CD4-positive, CD25-positive, alpha-beta regulatory T cell (primary cell): ENCODE measurements at places on chromosomes 2 and 18.
A peak's percentile ranks its signal among the peaks of the same experiment; 100 is the strongest.

DNA sequence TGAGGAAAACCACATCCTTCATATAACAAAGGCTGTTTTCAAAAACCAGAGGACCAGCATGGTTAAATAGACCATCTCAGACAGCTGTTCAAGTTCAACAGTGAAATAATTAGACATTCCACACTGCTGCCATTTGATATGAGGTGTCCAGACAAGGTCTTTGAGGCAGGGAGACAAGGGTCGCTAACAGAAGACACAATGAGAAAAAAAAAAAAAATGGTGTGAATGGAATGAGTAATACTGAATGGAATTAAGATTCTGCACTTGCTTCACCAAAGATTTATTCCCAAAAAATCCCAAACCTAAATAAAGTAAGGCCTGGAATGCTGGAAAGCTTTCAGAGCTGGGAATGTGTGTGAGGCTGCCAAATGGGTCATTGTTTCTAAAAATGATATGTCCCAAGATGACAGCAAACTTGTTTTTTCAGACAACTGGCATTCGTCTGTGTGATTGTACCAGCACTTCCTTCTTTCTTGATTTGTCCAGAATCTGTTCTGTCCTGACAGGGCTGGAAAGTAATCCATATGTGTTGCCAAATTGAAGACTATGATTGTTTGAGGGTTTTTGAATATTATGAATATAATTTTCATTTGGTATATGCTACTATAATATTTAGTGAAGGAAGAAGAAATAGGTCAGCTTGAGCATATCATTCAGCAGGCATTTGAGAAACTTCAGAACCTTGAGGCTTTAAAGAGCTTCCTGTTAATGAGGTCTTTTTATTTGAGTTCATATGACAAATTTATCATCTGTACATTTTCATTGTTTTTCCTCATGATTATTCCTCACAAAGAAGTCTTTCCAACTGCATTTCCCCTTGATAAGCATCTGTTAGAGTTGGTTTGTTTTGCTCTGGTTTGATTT, 85.2 kb upstream of the ITGA4 start:
- DNase-seq, result peak; percentile 24

- DNase-seq, result no peak
These were observed 93.6 kb downstream of the XRCC5 start for GRCh38 chr2:216202626-216203250.

GRCh38 chr18:28095631-28096030, 81.3 kb downstream of the CDH2 start:
- no peak for DNase-seq

DNA sequence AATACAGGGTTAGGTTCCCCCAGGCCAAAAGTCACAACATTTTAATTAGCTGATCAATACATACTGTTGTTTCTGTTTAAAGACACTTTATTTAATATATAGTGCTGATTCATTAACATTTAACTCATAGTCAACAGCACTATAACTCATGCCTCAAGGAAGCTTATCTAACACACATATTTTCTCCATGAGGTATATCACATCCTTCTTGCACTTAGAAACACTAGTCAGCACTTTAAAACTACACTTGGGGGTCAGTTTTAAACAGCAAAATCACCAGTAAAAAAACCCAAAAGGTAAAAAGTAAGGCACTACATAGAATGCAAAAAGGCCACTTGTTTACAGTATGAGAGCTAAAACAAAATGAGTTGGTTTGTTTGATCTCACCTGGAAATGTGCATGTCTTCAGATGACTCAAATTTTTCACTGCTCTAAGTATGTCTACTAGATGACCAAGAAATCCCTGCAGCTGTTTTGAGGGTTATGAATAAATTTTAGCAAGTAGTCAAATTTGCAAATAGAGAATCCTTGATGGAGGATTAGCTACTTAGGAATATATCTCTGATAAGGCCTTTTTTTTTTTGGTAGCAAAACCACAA, 54.1 kb upstream of the EPB41L5 start:
- no peak for DNase-seq

- no peak for DNase-seq
These were observed 4.0 kb downstream of the TMEM200C start for GRCh38 chr18:5891184-5891853.

DNA sequence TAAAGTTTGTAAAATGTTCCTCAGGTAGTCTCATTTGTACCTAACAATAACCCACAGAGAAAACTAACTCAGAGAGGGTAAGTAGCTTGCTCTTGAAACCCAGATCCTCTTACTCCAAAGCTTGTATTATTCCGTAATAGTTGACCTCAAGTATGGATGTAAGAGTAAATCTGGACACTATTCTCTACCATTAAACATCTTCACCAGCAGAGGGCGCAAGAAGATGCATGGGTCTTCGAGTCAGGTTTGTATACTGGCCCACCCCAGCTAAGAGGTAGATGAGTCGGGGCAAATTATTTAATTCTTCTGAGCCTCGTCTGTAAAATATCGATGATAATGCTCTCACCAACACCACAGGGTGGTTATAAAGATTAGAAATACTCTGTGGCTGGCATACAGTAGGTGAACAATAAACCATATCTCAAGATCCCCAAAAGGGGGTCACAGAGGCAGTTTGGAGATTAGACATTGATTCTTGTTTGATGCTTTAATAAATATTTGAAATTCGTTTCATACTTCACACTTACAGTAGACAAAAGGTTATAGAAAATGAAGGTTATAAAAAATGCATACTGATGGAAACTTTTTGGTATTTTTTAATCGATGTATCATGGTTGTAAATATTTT, 3.5 kb upstream of the CABLES1 start:
- peak; percentile 66 for DNase-seq

- DNase-seq, result no peak
These were observed 42.7 kb downstream of the ZFP36L2 start for GRCh38 chr2:43183743-43184142.

DNA sequence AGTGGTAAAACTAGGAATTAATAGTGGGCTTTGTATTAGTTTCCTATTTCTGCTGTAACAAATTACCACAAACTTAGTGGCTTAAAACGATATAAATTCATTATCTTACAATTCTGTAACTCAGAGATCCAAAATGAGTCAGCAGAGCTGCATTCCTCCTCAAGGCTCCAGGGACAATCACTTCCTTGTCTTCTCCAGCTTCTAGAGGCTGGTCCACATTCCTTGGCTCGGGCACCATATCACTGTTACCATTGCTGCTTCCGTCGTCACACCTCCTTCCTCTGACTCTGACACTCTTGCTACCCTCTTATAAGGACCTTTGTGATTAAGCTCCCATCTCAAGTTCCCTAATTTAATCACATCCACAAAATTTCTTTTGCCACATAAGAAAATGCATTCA, 567.8 kb upstream of the KLHL29 start:
- DNase-seq, result no peak

GRCh38 chr2:9525266-9525665, 30.4 kb downstream of the ADAM17 start:
- no peak for DNase-seq

- no peak for DNase-seq
These were observed 67.5 kb downstream of the MYOM1 start for GRCh38 chr18:3152294-3152693.

DNA sequence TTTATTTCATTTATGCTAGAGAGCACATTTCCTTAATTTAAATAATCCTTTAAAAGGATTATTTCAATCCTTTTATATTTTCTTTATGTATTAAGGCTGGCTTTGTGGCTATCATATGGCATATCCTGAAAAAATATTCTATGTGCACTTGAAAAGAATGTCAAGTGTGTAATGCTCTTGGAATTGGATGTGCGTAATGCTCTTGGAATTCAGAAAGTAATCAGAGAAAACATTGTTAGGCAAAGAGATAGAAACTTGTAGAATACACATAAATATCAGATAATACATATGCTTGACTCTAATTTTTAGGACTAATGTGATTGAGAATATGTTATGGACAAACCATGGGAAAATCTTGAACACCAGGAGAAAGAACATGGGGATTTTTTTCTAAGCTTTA, 197.5 kb upstream of the COL3A1 start:
- no peak for DNase-seq

DNA sequence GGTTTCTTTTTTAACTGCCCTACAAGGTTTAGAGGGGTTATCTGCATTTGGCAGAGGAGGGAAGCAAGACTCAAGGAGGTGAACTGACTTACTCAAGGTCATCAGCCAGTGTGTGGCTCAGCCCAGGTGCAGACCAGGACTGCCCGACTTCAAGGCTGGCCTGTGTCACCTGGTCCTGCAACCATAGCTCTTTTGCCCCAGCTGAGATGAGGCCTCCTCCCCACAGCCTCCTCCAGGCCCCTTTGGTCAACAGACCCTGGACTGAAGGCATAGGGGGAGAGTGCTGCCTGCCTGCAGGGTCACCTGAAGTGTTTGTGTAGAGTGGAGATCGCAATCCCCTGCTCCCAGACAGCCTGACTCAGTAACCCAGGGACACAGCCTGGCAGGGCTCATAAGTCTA, 168.5 kb upstream of the GLI2 start:
- no peak for DNase-seq

DNA sequence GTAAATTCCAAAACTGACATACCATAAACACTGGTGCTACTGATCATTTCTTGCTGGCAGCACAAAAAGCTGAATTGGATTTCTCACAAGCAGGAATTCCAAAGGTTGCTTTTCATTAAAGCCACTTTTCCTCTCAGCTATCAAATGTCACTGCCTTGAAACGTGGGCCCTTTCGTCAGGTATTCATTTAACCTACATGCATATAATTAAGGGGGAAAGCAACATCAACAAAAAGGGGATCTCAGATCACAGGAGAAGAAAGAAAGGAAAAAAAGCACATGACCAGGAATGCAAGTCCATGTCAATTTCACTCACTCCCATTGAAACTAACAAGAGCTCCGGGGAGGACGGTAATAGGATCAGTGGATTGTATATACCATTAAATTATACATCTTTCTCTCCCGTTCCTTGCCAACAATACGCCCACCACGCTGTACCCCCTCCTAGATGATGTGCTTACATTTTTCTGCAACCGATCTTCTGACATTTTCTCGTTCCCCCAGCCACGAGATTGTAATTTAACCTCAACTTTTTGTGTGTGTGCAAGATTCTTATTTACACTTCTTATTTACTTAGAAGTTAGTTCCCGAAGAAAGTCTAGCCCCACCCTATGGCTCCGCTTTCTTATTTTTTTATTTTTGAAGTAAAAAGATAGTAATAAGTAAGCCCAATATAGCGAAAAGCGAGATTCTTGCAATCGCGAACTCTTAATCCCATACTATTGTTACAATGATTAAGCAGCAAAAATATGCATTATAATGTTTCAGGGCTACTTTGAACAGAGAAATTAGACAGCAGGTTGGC, 725 bp downstream of the FIGN start:
- no peak for DNase-seq

DNA sequence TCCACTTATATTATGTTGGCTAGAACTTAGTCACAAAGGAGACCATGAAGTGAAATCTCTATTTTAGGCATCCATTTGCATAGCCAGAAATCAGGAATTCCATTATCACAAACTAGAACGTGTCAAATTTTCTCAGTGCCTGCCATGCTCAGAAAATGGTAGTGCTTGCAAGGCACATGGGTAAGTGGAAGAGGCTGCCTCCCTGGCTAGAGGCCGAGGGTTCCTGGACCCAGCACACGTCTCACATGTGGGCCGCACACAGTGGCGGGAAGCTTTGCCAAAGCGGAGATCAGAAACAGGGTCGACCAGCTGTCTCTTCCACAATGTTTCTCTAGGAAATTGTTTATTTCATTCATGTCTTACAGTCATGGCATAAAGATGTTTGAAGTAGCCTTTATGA, 42.3 kb downstream of the TRAF3IP1 start:
- DNase-seq, result no peak

GRCh38 chr2:15804691-15805090, 135.7 kb upstream of the MYCN start:
- no peak for DNase-seq

- DNase-seq, result no peak
These were observed 44.5 kb upstream of the SP3 start for GRCh38 chr2:174009488-174010223.

- DNase-seq, result no peak
These were observed 19.1 kb upstream of the KANSL1L start for GRCh38 chr2:210190345-210190744.

DNA sequence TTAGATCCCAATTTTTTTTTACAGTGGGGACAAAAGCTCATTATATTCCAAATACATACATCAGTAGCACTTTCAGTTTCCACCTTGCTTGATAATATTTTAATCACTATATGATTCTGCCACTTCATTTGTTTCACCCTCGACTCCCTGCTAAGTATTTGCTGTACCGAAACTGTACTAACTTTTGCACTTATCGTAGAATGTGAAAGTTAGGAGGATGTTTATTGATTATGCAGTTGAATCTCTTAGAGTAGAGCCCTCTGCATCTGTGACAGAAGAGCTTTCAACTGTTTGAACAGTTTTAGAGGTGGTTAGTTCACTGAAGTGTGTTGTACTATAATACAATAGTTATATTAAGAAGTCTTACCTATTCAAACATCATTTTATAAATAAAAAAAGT, 20.8 kb downstream of the NCOA1 start:
- no peak for DNase-seq

DNA sequence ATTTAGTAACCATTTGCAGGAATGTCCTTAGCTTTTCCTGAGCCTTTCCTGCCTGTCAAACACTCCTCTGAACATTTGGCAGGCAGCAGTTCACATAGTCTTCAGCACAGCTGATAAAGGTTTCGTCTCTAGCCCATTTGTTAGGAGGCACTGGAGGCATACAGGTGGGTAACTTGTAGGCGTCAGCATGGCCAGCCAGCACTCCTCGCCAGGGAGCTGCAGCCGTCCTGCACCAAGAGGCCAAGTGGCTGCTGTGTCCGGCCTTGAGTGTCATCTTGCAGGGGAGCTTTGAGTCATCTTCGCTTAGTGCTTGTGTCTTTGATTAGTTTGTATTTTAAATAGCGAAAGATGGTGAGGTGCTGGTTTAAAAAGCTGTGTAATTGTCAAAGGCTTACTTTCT, 120.3 kb upstream of the NFATC1 start:
- no peak for DNase-seq

DNA sequence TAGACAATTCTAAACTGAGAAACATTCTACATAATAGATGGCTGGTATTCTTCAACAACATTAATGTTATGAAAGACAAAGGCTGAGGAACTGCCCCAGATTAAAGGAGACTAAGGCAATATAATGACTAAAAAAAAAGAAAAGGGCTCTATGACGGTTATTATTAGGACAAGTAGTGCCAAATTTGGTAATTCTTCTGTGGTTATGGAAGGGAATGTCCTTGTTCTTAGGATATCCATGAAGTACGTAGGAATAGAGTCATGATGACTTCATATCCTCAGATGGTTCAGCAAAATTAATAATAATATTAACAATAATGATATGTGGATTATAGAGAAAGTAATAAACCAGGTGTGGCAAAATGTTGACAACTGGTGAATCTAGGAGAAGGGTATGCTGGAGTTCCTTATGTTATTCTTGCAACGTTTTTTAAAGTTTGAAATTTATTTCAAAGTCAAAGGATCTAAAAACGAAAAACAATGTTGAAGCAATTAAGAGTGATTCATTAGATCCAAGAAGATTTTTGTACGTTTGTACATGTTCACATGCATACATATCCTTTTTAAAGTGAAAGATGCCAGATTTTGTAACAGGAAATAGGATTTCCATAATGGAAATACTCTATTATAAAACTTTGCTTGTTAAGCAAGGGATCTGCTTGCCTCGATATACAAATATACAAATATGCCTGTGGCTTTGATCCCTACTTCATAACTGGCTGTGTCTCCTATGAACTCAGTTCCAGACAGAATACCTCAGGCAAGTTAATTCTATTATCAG, 27.7 kb upstream of the STRN start:
- no peak for DNase-seq

GRCh38 chr2:126639276-126639675, 16.7 kb upstream of the GYPC start:
- no peak for DNase-seq
